Fibroblast of skin of left quadriceps (primary cell): ENCODE measurements at places on chromosomes 2 and 18.

DNA sequence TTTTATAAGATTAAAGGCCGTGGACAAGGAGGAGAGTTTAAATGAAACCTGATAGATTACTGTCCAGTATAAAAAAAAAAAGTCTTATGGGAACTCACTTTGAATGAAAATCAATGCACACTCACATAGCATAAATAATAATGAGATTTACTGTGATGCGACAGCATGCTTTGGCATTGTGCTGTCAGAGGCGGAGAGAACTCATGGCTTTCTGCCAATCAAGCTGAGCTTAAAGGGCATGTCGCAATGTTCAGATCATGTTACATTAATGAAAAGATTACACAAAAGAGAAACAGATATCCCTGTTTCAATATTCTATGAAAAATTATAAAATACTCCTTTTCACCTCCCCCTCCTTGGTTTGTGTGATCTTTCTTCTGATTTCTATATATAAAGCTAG is 310.8 kb downstream of the ERBB4 start:
- DNase-seq = peak; percentile 68

GRCh38 chr2:230225486-230225885 is at the start of gene SP140:
Gene SP140 (plus strand): TSS chr2:230225736. CDS start chr2:230225845, 109 bp downstream.
- DNase-seq = no peak

DNA sequence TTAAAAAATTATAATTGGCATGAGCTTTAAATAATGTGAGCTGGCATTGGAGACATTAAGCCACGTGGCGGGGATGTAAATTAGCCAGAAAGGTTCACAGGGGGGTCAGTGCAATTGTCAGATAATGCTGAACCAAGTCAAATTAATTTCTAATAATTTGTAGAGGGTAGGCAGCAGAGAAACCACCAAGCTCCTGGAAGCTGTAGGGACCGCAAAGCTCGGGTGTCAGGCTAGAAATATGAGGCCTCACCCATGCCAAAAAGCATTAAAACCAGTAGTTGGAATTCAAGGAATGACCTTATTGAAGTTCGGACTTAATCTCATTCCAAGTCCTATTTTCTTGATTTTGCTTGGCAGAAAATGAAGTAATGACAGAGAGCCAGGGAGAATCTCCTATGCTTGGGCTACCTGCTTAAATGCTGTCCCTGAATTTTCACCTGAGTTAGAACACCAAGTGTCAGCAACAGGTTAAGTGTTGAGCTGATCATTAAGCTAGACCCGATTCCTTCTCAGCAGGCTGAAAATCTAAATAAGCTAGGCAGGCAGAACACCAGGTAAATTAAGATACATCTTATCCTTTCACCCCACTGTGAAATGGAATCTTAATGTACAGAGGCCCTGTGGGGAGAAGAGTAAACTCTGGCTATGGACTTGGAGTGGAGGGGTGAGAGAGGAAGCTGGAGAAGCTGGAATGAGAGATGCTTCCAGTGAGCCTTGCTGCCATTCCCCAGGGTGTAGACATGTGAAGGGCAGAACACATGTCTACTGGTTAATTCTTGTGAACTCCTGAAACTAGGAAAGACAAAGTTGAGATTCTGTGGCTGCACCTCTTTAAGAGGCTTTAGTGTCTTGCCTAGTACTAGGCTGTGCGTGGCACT is 520.0 kb downstream of the SLC4A3 start:
- no peak for DNase-seq

DNA sequence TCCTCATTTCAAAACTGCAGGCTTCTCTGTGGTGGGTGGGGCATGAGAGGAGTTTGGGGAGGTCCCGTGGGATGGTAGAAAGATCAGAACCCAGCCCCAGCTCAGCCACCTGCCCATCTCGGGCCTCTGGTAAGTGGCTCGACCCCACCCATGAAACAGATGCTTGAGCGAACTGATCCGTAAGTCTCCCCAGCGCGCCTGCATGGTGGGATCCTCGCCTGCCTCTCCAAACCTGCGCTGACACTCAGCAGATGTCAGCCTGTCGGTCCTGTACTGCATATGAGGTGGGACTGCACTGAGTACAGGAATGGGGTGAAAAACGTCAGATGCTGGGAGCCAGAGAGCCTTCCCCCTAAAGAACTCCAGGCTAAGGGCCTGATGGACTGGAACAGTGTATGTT is 15.9 kb upstream of the RPL31 start:
- no peak for DNase-seq

- DNase-seq = no peak
These were observed 339.4 kb downstream of the CMPK2 start for GRCh38 chr2:6526093-6526824.

GRCh38 chr18:74722237-74722636 is 124.6 kb downstream of the ZNF407 start:
- DNase-seq = no peak

DNA sequence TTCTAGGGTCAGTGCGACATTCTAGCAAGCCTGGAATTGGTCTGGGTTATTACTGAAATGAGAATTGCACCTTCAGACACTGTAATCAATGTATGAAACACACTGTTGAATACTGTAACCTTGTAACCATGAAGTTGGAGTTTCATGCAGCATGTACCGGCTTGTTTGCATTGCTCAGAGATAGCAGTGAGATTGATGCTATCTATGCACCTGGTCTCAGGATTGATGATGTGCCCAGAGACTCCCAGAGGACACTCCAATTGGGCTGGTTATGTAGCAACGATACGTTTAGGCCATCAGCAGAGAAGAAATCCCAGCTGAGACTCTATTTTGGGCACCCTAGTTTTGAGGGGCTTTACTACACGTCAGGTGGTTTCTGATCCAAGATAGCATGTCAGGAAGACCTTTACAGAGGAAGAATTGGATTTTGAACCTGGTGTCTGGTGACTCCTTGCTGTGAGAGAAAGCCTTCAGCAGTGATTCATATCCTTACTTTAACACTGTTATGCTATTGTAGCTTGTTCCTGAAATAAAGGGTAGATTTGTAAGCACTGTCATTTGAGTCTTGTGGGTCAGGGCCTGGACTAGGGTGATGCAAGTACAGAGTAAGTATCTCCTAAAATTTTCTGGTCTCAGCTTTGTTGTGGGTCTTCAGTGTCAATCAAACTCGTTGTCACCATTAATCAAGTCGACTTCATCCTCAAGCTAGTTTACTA is 305.1 kb upstream of the GULP1 start:
- no peak for DNase-seq

- no peak for DNase-seq
These were observed 38.5 kb downstream of the LPIN1 start for GRCh38 chr2:11784747-11785610.

- DNase-seq = no peak
These were observed 12.9 kb downstream of the ADCY3 start for GRCh38 chr2:24907116-24907515.

GRCh38 chr2:34161549-34161948 is 562.5 kb upstream of the FAM98A start:
- no peak for DNase-seq

DNA sequence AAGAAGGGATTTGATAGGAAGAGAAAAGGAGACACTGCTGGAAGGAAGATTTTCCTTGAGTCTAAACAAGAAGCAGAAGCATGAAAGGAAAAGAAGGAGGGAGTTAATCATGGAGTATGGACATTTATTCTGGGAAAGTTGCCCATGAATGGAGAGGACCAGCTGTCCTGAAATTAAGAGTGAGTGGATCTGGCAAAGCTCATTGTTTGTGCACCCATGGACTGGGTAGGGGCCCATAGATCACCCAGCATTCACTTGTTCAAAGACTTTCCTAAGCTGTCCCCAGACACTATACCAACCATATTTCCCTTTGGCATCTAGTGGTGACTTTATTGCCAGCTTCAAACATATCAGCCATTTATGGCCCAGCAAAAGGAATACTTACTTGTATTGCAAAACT is 422.7 kb downstream of the FBXO15 start:
- DNase-seq = no peak

- DNase-seq = no peak
These were observed 27.9 kb upstream of the PTMA start for GRCh38 chr2:231680285-231680991.

- no peak for DNase-seq
These were observed 11.2 kb upstream of the DAPL1 start for GRCh38 chr2:158783923-158784322.

DNA sequence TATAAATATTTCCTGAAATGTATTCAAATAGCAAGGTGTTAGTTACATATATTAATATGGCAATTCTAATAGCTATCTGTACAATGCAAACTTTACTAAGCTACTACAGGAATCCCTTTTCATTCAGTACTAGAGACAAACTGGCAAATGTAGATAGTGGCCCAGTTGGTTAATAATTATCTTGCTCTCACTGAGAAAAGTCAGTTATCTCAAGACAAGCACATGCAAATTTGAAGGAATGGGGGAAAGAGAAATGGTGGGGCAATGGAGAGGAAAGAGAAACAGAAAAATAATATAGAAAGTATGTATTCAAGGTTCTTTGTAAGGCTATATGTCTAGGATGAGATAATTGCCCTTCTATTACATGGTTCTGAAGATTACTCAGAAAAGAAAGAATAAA is 280.0 kb downstream of the FIGN start:
- no peak for DNase-seq

DNA sequence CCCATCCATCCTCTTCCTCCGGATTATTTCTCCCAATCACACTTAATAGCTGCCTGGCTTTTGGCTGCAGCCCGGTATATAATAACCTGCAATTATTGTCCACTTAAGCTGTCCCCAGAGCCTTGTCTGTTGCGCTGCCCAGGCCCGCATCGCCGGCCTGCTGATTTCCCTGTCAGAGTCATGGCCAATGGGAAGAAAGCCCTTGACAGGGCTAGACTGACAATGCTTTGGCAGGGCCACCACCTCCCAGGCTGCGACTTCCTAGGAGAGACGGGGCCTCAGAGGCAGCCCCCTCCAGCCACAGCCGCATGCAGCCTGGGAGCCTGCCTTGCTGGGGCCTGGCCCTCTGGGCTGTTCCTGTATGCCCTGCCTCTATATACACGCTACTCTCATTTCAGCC is 10.0 kb upstream of the CELF4 start:
- no peak for DNase-seq

DNA sequence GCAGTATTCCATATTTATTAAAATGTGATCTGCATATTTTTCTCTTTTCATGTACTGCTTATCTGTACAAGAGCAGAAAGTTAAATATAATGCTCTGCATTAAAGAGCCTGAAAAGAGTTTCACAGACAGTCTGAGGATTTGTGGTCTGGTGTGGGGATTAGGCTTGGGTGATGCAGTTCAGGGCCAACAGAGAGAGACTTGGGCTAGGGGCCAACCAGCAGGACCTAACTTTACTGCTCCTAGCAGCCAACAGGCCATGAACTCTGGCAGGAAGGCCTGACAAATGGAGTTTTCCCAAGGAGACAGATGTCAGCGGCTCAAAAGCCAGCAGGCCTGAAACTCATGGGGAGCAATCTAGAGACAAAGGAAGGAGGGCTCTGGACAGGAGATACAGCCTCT is 169.6 kb downstream of the LRRTM1 start:
- no peak for DNase-seq

GRCh38 chr2:89818873-89819272 is 1127.4 kb downstream of the RPIA start:
- DNase-seq = no peak

DNA sequence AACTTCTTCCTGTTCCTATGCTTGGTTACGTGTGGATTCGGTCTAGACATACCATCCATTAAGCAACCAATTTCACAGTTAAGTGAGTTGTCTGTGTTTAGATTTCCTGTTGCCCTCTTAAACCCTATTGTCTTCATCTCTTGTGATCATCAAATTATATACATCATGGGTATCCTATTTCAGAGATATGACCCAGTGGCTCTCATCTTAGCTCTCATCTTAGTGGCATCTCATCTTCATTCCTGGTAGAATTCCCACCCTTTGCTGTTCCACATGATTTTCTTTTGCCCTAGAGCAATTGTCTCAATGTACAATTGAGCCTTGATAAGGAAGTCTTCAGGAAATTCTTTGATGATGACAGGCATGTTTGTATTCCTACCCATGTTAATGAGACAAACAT is 29.4 kb upstream of the FN1 start:
- no peak for DNase-seq

- no peak for DNase-seq
These were observed 3.8 kb upstream of the ARHGAP25 start for GRCh38 chr2:68730828-68731227.

DNA sequence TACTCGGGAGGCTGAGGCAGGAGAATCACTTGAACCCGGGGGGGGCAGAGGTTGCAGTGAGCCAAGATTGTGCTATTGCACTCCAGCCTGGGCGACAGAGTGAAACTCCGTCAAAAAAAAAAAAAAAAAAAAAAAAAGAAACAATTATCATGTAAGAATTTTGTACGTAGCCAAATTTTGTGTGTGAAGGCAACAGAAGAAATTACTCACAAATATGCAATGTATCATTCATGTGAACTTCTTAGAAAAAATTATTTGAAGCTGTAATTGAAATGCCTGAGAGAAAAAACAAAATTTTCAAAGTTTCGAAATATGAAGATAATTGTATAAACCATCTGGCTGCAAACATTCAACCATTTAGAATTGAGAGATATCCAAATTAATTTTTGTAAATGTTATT is 204.8 kb upstream of the PARD3B start:
- no peak for DNase-seq

DNA sequence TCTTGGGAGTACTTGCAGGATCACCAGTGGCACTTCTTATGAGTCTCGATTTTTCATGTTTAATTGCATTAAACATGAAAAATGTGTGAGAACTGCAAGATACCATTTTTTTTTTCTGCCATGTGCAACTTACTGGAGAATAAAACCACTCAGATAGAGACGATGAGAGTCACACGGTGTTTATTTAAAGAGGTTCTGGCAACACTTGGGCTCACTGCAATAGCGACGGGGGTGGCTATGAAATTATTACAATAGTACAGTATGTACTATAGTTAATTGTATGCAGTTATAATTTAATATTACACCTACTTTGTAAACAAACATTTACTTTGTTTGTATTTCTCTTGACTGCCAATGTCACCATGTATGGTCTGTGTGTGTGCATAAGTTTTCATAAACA is 479.8 kb downstream of the NUP35 start:
- no peak for DNase-seq

DNA sequence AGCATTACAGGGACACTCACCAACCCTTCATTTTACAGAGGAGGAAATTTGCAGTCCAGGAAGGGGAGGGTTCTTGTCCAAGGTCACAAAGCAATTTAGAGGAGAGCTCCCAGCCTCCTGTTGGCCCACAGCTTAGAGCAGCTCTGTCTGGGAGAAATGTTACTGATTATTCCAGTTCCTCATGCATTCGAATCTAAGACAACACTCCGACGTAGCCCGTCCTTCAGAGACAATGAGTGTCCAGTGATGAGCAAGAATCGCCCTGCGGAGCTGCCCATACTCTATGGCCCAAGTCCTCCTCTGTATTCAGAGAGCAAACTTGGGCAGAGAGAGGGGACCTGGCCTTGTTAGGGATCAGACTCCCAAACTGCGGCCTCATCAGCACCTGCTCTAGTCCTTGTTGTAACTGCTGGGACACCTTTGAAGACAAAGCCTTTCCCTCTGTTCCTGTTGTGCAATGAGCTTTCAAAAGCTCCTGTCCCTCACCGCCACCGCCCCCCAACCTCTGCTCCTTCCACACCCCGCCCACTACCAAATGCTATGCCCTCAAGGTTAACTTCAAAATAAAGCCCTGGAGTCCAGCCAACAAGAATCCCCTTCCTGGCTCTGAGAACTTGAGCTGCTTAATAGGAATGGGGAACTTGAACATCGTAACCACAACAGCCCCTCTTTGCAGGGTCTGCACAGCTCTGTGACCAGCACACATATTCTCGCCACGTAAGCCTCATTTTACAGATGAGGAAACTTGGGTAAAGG is 234.8 kb upstream of the SMAD2 start:
- no peak for DNase-seq

- DNase-seq = no peak
These were observed 17.6 kb upstream of the NEDD4L start for GRCh38 chr18:58026395-58026794.

GRCh38 chr2:188478724-188479123 is 187.1 kb downstream of the GULP1 start:
- DNase-seq = no peak
